ENCODE measurements at places on chromosomes 5 and 9. TPM values are rescaled to one million over a fixed set of nuclear protein-coding genes. Genes with fewer than 3 reads are reported as not detected.

DNA sequence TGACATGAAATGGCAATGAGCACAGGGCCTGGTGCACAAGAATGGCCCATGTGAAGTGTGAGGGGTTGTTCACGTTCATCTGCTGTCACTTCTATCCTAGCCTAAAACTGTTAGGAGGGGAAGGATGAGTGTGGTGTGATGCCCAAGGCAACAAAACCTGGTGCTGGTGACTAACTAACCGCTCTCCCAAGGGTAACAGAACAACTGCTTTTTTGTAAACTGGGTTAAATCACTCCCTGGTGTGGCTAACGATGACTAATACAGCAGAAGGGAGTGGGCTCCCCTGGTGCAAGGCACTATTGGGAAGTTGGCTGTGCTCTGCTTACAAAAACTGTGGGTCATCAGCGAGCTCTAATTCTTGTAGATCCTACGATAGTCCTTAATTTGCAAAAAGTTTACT lies 103.2 kb upstream of the VCAN start:
- no peak for DNase-seq

DNA sequence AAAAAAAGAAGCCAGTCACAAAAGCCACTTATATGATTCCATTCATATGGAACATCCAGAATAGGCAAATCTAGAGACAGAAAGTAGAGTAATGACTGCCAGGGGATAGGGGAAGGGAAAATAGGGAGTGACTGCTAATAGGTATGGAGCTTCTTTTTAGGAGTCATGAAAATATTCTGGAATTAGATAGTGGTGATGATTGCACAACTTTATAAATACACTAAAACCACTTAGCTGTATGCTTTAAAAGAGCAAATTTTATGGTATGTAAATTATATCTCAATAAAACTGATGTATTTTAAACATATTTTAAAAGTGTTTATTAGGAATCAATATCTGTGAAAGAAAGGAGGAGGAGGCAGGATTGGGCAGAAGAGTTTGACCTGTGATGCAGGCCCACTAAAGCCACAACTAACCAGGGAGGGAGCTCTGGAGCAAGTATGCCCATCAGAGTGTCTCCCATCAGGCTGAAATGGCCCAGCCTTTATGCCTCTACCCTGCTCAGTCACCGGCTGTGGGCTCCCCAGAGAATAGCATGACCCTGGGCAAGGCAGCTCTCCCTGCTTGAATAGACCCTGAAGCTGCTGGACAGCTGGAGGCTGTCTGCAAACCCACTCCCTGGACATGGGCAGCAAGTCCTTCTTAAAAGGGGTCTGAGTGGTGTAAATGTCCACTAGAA lies 96.0 kb upstream of the SLC44A1 start:
- no peak for DNase-seq

The GFI1B gene
- polyA plus RNA-seq, result 0.92 TPM

DNA sequence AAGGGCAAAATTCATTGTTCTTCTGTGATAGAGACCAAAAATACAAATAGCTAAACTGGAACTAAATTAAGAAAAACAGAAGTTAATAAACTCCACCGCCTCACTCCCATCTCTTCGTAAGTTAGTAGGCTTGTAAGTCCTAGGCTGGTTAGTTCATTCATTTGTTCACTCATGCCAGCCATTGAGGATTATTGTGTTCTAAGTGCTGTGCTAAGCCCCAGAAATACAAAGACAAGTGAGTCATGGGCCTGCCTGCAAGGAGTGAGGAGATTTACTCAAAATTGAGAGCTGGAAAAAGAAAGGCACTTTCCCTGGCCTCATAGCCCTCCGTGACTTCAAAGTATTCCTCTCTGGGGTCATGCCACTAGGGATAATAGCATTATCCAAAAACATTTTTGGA lies 8.5 kb downstream of the DOCK8 start:
- no peak for DNase-seq

GRCh38 chr5:77832166-77832770 lies 56.1 kb upstream of the TBCA start:
- DNase-seq, result no peak

GRCh38 chr5:75824323-75824722 lies 107.1 kb upstream of the POC5 start:
- DNase-seq, result no peak

GRCh38 chr9:135879237-135879601 lies 28.1 kb downstream of the CAMSAP1 start:
- DNase-seq, result no peak

Data from right renal cortex interstitium (tissue), 3 donors.